ENCODE measurements at places on chromosomes 7 and 10.

DNA sequence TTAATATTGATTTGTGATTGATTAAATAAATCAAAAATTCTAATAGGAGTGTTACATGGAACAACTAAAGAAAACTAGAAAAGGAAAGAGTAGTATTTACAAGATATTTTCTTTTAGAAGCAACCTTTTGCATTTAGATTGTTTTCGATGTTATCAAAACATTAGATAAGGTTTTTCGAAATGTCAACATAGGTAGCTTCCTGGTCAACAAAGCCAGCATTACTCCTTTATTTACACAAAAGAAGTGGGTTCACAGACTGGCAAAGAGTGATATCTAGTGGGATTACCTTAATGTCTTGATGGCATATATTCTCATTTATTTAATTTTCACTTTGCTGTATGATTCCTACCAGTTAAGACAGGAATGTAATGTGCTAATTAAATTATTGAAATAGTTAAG, 117.3 kb upstream of the TEX47 start:
- no peak for DNase-seq
- no peaks in the 10 kb centered on the region for H3K4me1 ChIP-seq
- H3K4me3 ChIP-seq: no peak overlapping the region
- no peaks in the 10 kb centered on the region for H3K27me3 ChIP-seq
- H3K36me3 ChIP-seq: no peaks in the 10 kb centered on the region
- H3K27ac ChIP-seq: no peak overlapping the region

GRCh38 chr7:2200584-2200980, 32.2 kb downstream of the MAD1L1 start:
- H3K4me1 ChIP-seq: peaks cover 19% of the 10 kb centered on the region
- DNase-seq: no peak
- H3K27me3 ChIP-seq: no peaks in the 10 kb centered on the region

DNA sequence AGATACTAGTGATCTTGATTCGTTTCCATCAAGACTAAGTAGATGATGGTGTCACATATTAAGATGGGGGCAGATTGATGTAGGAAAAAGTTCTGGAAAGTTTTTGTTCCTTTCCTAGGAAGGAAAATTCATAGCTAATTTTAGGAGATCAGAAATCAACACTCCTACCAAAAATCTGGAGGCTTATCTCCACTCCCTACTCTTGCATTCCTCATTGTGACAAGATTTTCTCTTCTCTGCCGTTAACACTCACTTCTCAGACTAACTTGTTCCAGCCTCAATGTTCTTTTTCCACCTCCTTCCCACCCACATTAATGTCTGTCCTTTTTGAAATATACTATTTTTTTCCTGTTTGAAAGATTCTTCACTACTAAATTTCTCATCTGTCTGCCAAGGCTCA, 851.9 kb upstream of the GHITM start:
- H3K4me3 ChIP-seq: no peak overlapping the region
- H3K27me3 ChIP-seq: no peaks in the 10 kb centered on the region
- H3K36me3 ChIP-seq: no peaks in the 10 kb centered on the region
- DNase-seq: no peak

GRCh38 chr7:36032361-36032818, 120.7 kb upstream of the EEPD1 start:
- peaks cover 54% of the 10 kb centered on the region for H3K4me1 ChIP-seq
- H3K27ac ChIP-seq: peak overlapping the region; percentile 51
- peak; percentile 46 for DNase-seq

DNA sequence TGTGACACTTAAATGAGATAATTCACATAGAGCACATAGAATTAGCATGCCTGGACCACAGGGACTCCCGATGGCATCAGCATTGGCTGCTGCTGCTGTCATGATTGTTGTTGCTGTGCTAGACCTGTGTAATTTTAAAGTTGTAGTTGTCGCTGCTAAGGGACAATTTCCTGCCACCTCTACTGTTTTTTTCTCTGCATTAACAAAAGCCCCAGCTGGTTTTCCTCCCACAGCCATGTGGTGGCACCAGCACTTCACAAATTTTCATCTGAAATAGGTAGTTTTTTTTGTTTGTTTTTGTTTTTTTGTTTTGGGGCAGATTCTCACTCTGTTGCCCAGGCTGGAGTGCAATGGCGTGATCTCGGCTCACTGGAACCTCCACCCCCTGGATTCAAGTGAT, 25.4 kb upstream of the PRXL2A start:
- DNase-seq: peak; percentile 35
- peaks cover 13% of the 10 kb centered on the region for H3K4me1 ChIP-seq
- H3K36me3 ChIP-seq: no peaks in the 10 kb centered on the region
- H3K27me3 ChIP-seq: peaks cover 5% of the 10 kb centered on the region

DNA sequence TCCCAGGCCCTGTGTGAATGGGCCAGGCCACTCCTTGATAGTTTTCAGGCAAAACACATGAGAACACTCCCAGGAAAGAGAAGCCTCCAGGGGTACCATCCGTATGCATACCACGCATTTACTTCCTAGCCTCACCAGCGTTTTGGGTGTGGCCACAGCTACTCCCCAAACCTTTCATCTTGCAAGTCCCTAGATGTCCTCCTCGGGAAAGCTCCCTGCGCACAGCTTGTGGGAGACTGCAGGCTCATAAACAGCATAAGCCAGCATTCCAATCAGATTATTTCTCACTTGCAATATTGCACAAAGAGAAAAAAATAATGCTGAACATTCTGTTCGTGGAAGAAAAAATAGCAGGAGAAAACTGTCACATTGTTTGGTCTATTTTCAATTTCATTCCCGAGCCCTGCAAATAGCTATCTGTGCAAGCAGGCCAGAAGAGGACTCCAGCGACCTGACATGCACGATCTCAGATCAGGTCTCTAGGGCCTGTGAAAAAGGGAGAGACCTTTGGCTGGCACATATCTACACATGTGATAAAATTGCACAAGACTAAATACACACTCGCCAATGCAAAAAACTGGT, 175.6 kb downstream of the PLXNA4 start:
- H3K4me3 ChIP-seq: no peak overlapping the region
- no peak for DNase-seq
- 0 out of 2 replicates have a peak, but pooled peaks cover 4% of the 10 kb centered on the region for H3K36me3 ChIP-seq
- H3K27ac ChIP-seq: no peak overlapping the region
- H3K27me3 ChIP-seq: peaks cover 28% of the 10 kb centered on the region

- H3K27ac ChIP-seq: no peak overlapping the region
- H3K27me3 ChIP-seq: peaks cover 20% of the 10 kb centered on the region
- no peaks in the 10 kb centered on the region for H3K36me3 ChIP-seq
- no peaks in the 10 kb centered on the region for H3K4me1 ChIP-seq
Measured at GRCh38 chr10:28411648-28412047, 108.8 kb upstream of the MPP7 start.

- H3K4me1 ChIP-seq: no peaks in the 10 kb centered on the region
- no peak overlapping the region for H3K27ac ChIP-seq
- H3K27me3 ChIP-seq: peaks cover 58% of the 10 kb centered on the region
Measured at GRCh38 chr7:128921866-128922440, 11.4 kb upstream of the KCP start.

DNA sequence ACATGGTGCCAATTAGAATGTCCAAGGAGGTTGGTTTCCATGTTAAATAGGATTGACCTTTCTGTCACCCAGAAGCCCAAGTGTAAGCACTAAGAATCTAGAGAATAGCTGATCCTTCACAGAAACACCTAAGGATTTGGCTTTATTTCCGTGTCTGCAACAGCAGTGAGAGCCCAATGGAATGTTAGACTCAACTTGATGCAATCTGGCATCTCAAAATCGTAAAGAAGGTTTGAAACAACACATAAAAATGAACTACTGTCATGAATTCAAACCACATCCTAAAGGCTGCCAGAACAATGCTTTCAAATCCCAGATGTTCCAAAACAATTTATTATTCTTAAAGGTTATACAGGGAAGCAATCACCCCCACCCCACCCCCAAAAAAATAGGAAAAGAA, 18.6 kb downstream of the PPP1R3C start:
- DNase-seq: peak; percentile 89
- H3K27me3 ChIP-seq: peaks cover 3% of the 10 kb centered on the region
- peak overlapping the region; percentile 70 for H3K4me3 ChIP-seq
- peaks cover 54% of the 10 kb centered on the region for H3K4me1 ChIP-seq
- peaks cover 22% of the 10 kb centered on the region for H3K36me3 ChIP-seq

- H3K4me1 ChIP-seq: peaks cover 20% of the 10 kb centered on the region
- H3K27me3 ChIP-seq: peaks cover 4% of the 10 kb centered on the region
- H3K36me3 ChIP-seq: peaks cover 13% of the 10 kb centered on the region
Measured at GRCh38 chr10:5537684-5538083, 12.9 kb downstream of the CALML3 start.

DNA sequence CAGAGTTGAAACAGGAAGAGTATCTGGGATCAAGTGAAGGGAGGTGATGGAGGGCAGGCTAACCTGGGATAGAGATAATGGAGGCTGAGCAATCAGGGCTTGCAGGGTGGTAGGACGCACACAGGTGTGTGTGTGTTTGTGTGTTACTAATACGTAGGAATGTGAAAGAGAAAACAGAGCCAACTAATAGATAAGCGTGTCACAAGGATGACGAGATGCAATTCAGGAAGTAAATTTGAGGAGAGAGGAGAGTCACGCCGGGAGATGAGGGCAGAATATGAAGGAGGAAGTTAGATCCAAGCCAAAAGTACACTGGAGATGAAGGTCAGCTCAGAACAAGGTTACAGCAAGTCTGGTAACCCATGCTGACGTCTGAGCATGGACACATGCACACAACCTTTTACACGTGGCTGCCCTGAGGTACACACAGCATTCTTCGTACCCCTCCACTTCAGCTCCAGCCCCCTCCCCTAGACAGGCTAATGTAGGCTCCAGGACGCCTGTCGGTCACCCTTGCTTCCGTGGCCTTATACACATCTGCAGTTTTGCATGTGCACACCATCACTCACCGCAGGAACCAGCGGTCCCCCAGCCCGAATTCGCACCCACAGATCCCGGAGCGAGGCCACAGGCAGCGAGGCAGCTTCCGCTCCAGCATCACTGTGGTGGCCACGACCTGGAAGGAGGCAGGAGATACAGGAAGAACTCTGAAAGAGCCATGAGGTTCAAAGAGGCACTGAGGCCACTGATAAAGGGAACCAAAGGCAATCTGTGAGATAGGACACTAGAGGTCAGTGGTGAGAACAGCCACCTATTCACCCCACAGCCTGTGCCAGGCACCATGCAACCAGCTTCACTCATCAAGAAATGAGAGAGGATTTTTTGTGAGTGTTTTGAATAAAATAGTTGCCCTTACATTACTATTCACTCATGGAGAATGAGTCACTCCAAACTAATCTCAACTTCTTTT, 23.7 kb upstream of the TRPV6 start:
- H3K27me3 ChIP-seq: peaks cover 6% of the 10 kb centered on the region
- H3K4me3 ChIP-seq: no peak overlapping the region
- no peaks in the 10 kb centered on the region for H3K36me3 ChIP-seq
- DNase-seq: no peak

DNA sequence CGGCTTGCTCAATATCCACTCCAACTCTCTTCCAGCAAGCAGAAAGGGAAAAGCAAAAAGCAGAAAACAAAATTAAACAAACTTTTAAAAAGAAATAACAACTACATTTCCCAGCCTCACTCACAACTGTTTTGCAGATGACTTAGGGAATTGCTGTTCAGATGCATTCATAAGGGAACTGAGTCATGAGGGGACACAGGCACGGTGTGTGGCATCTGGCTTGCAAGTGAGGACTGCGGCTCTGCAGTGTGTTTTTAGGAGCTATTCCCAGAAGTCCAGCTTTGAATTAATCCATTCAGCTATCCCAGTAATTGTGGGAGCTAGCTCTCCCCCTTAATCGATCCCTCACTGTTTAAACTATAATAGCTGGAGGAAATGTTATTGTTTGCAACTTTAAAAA, 30.3 kb downstream of the PTN start:
- DNase-seq: no peak
- H3K36me3 ChIP-seq: no peaks in the 10 kb centered on the region
- no peak overlapping the region for H3K4me3 ChIP-seq
- no peak overlapping the region for H3K27ac ChIP-seq
- H3K4me1 ChIP-seq: no peaks in the 10 kb centered on the region
- no peaks in the 10 kb centered on the region for H3K27me3 ChIP-seq

DNA sequence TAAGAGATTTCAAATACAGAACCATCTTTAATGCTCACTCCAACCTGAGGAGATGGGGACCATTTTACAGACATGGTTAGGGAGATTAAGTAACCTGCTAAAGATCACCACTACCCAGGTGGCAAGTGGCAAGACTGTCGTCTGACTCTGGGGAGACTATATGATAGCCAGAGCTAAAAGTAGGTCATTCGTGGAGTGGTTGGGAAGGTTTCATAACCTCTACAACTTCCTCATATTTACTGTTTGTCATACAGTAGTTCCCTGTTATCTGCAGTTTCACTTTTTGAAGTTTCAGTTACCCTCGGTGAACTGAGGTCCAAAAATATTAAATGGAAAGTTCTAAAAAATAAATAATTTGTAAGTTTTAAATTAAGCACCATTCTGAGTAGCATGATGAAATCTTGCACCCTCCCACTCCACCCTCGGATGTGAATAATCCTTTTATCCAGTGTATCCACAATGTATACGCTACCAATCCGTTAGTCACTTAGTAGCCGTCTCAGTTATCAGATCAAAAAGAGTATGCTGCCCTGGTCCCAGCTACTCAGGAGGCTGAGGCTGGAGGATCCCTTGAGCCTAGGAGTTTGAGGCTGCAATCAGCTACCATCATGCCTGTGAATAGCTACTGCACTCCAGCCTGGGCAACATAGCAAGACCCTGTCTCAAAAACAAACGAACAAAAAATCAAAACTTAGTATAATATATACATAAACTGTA, 14.9 kb upstream of the LGI1 start:
- DNase-seq: no peak
- H3K4me1 ChIP-seq: peaks cover 26% of the 10 kb centered on the region
- no peak overlapping the region for H3K27ac ChIP-seq
- peak overlapping the region; percentile 13 for H3K4me3 ChIP-seq

DNA sequence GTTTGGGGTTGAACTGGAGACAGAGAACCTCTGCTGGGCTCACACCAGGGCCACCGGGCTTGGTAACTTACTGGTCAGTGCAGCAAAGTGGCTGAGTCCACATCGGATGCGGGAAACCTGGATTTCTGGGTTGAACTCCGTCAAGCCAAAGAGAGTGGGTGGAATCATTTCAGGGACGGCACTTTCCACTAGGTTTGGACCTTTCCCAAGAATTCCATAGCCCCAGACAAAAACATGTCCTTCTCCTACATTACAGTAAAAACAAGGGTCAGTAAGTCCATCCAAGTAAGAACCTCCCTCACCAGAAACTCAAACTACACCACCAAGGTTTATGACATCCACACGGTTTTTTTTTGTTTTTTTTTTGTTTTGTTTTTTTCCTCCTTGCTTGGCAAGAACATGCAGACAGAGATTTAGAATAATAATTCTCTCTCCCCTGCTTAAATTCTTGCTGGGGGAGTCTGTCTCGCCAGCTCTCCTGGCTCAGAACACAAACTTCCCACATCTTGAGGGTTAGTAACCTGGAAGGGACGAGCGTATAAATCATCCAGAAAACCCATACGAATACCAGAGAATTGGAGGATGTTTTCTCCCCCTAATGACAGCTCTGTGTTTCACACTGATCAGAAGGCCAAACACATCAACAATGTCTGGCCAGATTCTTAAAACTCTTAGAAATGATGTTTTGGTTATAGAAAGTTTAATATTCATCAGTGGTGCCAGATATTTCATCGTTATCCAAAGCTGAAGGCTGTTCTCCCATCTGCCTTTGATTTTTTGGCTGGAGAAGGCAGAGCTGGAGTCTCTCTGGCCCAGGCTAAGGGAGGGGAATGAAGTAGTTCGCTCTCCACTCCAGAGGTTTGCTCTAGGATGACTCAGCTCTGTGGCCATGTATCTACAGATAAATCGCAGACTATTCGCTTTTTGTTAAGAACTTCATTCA, 17.5 kb downstream of the RCC1L start:
- H3K4me1 ChIP-seq: peaks cover 34% of the 10 kb centered on the region
- peak overlapping the region; percentile 15 for H3K4me3 ChIP-seq
- no peak for DNase-seq
- no peaks in the 10 kb centered on the region for H3K27me3 ChIP-seq
